Mesothelial cell of epicardium (in vitro differentiated cells): ENCODE measurements at places on chromosomes 3 and 15.

- H3K36me3 ChIP-seq = no peaks in the 10 kb centered on the region
- H3K27me3 ChIP-seq = no peaks in the 10 kb centered on the region
- H3K27ac ChIP-seq = no peak overlapping the region
- no peaks in the 10 kb centered on the region for H3K4me1 ChIP-seq
Measured at GRCh38 chr3:131447349-131447748, 55.4 kb downstream of the MRPL3 start.

DNA sequence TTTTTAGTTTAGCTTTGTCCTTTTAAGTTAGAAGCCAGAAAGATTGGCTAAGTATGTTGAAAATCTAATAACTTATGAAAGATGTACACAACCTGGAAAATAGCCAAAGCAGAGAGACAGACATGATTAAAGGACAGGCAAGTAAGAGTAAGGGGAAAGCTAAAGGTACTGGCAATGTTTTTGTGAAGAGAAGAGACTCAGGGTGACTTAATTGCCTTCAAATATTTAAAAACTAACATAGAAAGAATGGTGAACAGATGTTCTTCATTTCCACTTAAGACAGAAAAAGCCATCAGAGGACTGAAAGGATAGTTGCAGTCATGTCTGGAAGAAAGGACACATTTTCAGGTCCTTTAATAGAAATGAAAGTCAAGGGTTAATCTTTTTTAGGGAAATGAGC, 68.8 kb downstream of the ZNF385D start:
- DNase-seq = no peak
- H3K36me3 ChIP-seq = no peaks in the 10 kb centered on the region
- peaks cover 26% of the 10 kb centered on the region for H3K4me1 ChIP-seq
- no peak overlapping the region for H3K4me3 ChIP-seq

DNA sequence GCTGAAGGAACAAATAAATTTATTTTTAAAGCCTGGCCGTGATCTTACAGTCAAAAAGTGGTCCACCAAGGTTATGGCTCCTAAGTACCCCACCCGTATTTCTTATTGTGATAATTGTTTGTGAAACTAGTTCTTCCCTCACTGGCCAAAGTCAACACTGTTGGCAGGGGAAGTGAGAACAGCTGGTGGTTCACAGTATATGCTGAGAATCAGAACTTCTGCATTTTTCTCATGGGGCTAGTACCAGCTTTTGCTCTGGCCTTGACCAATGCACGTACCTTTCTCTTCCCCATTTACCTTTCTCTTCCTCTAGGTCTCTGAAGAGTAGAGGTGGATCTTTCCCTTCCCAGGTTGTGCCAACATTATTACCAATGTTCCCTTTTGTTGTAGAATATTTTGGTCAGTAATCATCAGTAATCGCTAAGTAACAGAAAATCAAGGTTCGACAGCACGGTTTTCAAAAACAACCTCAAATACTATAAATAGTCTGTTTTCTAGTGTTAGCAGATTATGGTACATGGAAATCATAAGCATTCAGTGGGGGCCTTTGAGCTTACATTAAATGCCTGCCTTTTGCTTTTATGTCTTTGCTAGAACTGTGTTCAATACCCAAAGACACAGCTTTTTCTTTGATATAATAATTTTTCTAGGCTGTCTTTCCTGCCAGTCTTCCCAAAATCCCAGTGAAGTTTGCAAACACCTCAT, 268.0 kb downstream of the LPP start:
- DNase-seq = no peak
- peak overlapping the region; percentile 39 for H3K27ac ChIP-seq
- no peaks in the 10 kb centered on the region for H3K4me1 ChIP-seq
- H3K4me3 ChIP-seq = no peak overlapping the region
- H3K27me3 ChIP-seq = no peaks in the 10 kb centered on the region

DNA sequence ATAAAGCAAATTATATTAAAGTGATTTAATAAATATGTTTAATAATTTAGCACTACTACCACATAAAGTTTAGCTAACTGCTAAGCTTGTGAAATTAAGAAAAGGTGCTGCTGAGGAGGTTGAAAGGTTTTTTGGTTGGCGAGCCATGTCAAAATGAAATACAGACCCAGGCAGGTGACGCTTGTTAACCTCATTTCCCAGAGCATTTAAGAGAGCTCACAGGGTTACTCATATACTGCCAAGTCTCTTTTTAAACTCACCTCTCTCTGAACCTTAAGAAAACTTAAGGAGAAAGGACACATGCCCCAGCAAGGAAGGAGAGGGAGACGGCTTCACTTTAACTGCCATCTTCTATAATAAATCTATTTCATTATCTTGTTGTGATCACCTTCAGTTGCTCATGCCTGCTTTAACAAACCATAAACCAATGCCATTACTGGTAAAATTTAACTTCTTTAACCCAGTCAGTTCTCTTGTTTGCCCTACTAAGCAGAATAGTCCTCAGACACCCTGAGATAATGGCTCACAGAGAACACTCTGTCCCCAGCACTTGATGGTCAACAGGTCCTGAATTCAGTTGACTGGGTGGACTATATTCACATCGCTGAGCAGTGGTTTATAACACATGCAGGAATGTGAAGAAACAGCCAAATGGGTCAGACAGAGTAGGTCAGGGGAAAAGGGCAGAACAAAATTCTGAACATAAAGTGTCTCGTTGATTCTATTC, 540.1 kb downstream of the UNC13C start:
- peaks cover 23% of the 10 kb centered on the region for H3K4me1 ChIP-seq

DNA sequence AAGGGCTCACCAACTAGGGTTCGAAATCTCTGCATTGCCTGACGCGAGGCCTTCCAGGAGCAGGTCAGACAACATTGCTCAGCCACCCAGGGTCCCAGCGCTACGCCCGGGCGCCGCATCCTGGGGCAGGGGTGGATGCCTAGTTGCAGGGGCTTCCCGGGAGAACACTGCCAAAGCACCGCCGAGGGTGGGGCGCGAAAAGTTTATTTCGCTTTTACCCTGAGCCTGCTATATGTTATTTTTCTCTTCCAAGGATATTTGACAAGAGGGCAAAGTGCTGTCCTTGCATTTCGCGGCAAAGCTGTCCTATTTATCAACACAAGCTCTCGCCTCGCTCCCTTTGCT, 549 bp upstream of the SOX14 start:
- peaks cover 99% of the 10 kb centered on the region for H3K27me3 ChIP-seq
- peak overlapping the region; percentile 63 for H3K4me3 ChIP-seq
- no peak for DNase-seq
- no peak overlapping the region for H3K27ac ChIP-seq

DNA sequence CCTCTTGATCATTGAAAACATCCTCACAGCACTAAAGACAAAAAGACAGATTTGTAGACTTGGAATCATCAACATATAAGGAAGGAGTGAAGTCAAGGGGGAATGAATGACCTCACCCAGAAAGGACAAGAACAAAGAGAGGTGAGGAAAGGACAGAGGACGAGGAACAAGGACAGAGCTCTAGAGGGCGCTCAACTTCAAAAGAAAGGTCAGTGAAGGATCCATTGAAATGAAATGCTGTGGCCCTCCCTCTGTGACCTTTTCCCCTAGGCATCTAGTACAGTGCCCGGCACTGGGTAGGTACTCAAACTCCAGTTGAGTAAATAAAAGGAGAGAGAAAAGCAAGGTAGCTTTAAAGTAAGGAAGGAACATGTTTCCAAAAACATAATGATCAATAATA, 2.6 kb downstream of the ATP8B4 start:
- H3K4me3 ChIP-seq = no peak overlapping the region
- no peak for DNase-seq
- H3K4me1 ChIP-seq = peaks cover 1% of the 10 kb centered on the region
- no peak overlapping the region for H3K27ac ChIP-seq
- no peaks in the 10 kb centered on the region for H3K27me3 ChIP-seq

DNA sequence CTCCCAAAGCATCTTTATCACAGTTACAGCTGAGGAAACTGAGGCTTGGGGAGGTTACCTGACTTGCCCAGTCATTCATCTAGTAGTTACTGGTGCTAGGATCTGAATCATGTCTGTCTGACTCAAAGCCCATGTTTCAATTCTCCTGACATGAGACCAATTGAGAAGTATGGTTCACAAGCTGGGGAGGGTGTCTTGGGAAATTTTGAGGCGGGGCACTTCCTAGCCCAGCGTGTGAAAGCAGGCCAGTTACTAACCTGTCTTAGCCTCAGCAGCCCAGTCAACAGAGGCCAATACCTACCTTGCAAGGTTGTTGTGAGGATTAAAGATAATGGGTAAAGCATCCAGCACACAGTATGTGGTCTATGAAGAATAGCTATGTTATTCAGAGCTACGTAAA, 37.0 kb downstream of the CLDN18 start:
- no peaks in the 10 kb centered on the region for H3K4me1 ChIP-seq
- no peak overlapping the region for H3K27ac ChIP-seq
- H3K4me3 ChIP-seq = no peak overlapping the region
- H3K27me3 ChIP-seq = no peaks in the 10 kb centered on the region
- no peak for DNase-seq
- no peaks in the 10 kb centered on the region for H3K36me3 ChIP-seq

DNA sequence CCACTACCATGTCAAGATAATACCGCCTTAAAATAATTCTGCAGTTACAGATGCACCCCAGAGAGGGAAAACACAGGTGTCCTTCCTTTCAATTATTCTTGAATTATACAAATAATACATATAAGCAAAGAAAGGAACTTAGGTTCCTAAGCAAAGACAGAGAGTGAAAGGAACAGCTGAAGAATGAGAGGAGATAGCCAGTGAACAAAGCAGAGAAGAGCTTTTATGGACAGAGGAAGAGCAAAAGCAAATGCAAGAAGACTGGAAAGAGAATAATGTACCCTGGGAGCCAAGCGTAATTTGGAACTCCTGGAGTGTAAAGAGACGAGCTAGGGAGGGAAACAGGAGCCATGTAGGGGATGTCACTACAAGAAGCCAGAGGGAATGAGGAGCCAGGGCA, 21.7 kb downstream of the GPR176 start:
- H3K36me3 ChIP-seq = no peaks in the 10 kb centered on the region
- H3K4me1 ChIP-seq = peaks cover 16% of the 10 kb centered on the region
- H3K27ac ChIP-seq = no peak overlapping the region
- H3K4me3 ChIP-seq = no peak overlapping the region
- H3K27me3 ChIP-seq = peaks cover 2% of the 10 kb centered on the region

- no peak overlapping the region for H3K4me3 ChIP-seq
- DNase-seq = no peak
- peaks cover 26% of the 10 kb centered on the region for H3K27me3 ChIP-seq
- H3K4me1 ChIP-seq = peaks cover 5% of the 10 kb centered on the region
Measured at GRCh38 chr3:188123170-188123905, 30.6 kb upstream of the LPP start.

- H3K4me3 ChIP-seq = no peak overlapping the region
- DNase-seq = no peak
- H3K27ac ChIP-seq = no peak overlapping the region
- H3K27me3 ChIP-seq = peaks cover 40% of the 10 kb centered on the region
- H3K4me1 ChIP-seq = peaks cover 4% of the 10 kb centered on the region
Measured at GRCh38 chr3:184546252-184546651, 15.3 kb upstream of the EPHB3 start.

GRCh38 chr3:130729154-130729553, 17.5 kb downstream of the PIK3R4 start:
- H3K36me3 ChIP-seq = peaks cover 9% of the 10 kb centered on the region
- H3K4me1 ChIP-seq = peaks cover 9% of the 10 kb centered on the region
- H3K27me3 ChIP-seq = no peaks in the 10 kb centered on the region
- no peak for DNase-seq

- peaks cover 8% of the 10 kb centered on the region for H3K36me3 ChIP-seq
- no peaks in the 10 kb centered on the region for H3K27me3 ChIP-seq
- no peak for DNase-seq
Measured at GRCh38 chr3:23481616-23482278, 278.6 kb downstream of the UBE2E2 start.

- peaks cover 2% of the 10 kb centered on the region for H3K36me3 ChIP-seq
- H3K4me3 ChIP-seq = no peak overlapping the region
- no peak for DNase-seq
- no peak overlapping the region for H3K27ac ChIP-seq
- peaks cover 9% of the 10 kb centered on the region for H3K4me1 ChIP-seq
Measured at GRCh38 chr3:58526515-58526957, 10.5 kb downstream of the ACOX2 start.

DNA sequence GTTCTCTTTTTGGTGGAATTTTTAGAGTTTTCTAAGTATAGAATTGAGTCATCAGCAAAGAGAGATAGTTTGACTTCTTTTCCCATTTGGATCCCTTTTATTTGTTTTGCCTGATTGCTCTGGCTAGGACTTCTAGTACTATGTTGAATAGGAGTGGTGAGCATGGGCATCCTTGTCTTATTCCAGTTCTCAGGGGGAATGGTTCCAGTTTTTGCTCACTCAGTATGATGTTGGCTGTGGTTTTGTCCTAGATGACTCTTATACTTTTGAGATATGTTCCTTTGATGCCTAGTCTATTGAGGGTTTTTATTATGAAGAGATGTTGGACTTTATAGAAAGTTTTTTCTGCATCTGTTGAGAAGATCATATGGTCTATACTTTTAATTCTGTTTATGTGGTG, 72.5 kb downstream of the TNFAIP8L3 start:
- H3K27ac ChIP-seq = no peak overlapping the region
- DNase-seq = no peak
- H3K36me3 ChIP-seq = peaks cover 8% of the 10 kb centered on the region
- H3K4me3 ChIP-seq = no peak overlapping the region
- peaks cover 3% of the 10 kb centered on the region for H3K4me1 ChIP-seq
